ENCODE measurements at places on chromosomes 3 and 15.
A peak's percentile ranks its signal among the peaks of the same experiment; 100 is the strongest.

- no peak for DNase-seq
Observed at GRCh38 chr15:89196994-89197393, 24.4 kb downstream of the RLBP1 start.

DNA sequence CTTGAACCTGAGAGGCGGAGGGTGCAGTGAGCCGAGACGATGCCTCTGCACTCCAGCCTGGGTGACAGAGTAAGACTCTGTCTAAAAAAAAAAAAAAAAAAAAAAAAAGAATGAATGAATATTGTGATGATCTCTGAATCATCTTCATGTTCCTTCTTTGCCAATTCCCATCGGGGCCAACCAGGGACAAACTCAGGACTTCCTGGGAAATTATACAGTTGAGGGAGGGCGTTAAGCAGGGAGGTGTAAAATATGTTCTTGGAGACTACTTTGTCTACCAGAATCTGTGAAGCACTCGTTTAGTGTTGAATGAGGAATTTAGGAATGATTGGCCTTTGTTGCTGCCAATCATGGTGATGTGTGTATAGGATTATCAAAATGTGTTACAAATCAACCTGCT, 210.6 kb downstream of the PTPRG start:
- DNase-seq: no peak

DNA sequence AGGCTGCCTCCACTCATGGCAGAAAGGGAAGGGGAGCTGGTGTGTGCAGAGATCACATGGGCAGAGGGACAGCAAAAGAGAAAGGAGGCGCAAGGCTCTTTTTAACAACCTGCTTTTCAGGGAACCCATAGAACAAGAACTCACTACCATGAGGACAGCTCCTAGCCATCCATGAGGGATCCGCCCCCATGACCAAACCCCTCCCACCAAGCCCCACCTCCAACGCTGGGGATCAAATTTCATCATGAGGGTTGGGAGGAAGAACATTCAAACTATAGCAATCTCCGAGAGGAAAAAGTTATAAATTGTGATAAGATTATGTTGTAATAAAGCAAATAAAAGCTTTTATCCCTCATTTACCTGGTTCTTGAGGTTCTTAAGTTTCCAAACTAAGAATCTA, 84.7 kb upstream of the LMCD1 start:
- peak; percentile 43 for DNase-seq

- no peak for DNase-seq
Observed at GRCh38 chr3:12155828-12156227, 2.9 kb downstream of the TIMP4 start.

DNA sequence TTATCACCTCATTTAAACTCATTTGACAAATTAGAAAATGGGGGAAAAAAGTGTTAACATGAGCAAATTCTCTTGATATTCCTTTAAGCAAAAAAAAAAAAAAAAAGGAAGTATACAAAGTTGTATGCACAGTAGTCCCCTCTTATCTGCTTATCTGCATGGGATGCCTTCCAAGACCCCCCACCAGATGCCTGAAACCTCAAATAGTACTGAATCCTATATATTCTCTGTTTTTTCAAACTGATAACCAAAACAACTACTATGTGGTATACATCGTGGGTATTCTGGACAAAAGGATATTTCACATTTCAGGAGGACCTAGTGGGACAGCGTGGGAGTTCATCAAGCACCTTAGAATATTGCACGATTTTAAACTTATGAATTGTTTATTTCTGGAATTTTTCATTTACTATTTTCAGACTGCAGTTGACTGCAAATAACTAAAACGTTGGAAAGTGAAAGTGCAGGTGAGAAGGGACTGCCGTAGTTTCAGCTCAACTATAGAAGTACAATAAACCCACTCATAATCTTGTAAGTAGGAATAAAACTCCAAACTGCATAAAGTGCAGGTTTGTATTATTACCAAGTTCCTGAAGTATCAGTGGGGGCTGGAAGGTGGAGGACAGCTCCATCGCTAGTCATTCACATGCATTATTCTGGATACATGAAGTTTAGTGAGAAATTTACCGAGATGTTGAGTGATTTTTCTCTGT, 43.6 kb upstream of the PLCL2 start:
- no peak for DNase-seq

DNA sequence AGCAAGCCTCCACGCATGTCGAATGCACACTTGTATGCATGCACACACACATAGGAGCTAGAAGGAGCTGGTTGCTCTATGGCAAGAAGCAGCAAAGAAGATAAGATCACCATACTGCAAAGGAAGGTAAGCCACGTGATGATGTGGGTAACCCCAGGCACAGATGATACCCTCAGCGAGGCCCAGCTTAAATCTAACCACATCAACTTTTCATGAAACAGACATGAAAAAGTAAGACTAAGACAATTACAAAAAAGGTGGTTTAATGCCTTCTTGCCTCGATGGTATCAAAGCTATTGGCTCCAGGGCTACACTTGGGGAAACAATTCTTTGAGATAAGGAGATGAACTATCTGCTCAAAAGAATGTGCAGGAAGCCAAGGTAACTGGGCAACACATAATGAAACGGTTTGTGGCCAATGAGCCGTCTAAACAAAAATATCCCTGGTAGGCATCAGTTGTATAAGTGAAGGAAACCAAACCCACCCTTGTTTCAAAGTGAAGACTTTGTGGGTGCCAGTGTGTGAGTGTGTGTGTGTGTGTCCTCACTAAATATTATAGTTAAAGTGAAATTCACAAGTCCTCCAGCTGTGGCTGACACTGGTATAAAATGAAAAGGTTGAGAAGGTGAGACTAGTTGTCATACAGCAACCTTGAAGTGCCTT, 365.7 kb upstream of the ICE2 start:
- no peak for DNase-seq

DNA sequence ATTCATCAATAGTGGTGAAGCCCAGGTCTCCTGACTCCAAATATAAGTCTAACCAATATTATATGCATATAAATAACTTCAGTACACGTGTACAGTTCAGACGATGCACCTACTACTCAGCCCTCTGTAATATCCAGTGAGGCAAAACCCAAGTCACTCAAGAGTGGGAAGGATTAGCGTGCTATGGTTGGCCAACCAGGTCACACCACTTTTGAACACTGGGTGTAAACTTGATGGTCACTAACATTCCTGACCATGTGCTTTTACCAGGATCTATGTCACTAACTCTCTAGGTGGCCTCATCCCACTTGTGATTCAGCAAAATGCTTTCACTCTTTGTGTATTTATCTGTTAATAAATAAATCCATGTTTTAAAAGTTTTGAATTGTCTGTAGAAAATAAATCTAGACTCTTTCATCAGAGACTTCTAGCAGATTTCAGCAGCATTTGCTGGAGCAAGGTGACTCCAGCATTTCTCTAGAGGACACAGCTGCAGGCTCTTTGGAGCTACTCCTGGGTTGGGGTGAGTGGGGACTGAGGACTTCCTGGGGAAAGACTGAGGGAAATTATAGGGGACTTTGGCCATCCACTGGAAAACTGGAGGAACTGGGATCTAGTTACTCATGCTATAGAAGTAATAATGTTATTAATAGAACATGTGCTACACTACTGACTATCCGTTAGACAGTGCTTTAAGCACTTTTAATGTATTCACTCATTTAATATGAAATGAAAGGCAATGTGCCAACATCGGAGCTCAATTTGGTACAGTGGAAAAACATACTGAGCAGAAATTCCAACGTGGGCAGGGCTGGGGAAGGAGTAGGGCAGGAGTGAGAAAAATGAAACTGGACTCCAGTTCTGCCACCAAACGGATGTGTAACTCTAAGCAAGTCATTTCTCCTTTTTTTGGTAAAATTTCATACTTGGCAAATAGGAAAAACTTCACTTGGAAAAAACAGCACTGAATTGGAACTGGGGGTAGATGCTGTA, 97.9 kb downstream of the RORA start:
- no peak for DNase-seq

DNA sequence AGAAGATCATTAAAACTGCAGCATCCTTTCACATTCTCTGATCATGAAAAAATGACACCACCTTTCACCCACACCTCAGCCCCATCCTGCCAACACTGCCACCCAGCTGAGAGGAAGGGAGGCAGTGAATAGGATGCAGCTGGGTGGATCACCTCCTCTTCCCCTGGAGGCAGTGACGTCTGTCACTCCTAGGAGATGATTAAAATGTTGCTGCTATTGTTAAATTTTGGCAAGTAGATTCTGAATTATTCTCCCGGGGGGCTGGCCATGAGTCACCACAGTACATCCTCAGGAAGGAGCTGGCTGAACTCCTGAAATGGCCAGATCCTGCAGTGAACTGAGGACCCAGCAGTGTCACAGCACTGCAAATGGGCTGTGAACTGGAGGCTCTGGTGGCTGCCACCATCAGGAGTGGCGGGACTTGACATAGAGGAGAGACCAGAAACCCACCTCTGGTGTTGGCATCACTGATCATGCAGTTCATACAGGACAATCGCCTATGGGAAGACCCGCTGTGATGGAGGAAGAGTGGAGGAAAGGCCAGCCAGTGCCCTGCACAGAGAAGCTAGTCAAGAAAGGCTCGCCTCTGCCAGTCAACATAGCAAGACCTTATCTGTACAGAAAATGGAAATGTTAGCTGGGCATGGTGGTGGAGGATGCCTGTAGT, 199.1 kb downstream of the FAM43A start:
- no peak for DNase-seq

DNA sequence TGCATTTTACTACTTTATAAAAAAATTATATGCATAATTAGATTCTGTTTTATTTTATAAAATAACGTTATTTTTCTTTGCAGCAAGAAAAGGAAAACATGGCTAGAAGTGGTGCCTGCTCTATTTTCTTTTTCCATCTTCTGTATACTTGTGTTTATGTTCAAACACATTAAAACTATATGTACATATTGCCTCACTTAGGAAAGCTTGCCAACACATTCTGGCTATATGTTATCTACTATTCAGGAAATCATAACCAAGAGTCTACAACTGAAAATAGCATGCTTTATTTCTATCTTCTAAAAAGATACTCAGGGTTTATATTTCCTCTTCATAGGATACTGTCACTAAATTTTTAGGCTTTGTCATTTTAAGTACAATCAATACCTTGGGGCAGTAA, 90.2 kb upstream of the KCNMB2 start:
- DNase-seq: no peak

GRCh38 chr3:69240651-69241568, 118.5 kb upstream of the LMOD3 start:
- no peak for DNase-seq

GRCh38 chr3:85571835-85572234, 613.0 kb downstream of the CADM2 start:
- DNase-seq: no peak

- no peak for DNase-seq
Observed at GRCh38 chr3:197787412-197787811, 3.6 kb upstream of the LRCH3 start.

GRCh38 chr15:65906396-65906795, 37.1 kb downstream of the RAB11A start:
- DNase-seq: no peak

GRCh38 chr15:26561896-26562295, 211.0 kb downstream of the GABRB3 start:
- no peak for DNase-seq

GRCh38 chr3:42836150-42837123, 27.2 kb downstream of the ACKR2 start:
- peak; percentile 99 for DNase-seq

DNA sequence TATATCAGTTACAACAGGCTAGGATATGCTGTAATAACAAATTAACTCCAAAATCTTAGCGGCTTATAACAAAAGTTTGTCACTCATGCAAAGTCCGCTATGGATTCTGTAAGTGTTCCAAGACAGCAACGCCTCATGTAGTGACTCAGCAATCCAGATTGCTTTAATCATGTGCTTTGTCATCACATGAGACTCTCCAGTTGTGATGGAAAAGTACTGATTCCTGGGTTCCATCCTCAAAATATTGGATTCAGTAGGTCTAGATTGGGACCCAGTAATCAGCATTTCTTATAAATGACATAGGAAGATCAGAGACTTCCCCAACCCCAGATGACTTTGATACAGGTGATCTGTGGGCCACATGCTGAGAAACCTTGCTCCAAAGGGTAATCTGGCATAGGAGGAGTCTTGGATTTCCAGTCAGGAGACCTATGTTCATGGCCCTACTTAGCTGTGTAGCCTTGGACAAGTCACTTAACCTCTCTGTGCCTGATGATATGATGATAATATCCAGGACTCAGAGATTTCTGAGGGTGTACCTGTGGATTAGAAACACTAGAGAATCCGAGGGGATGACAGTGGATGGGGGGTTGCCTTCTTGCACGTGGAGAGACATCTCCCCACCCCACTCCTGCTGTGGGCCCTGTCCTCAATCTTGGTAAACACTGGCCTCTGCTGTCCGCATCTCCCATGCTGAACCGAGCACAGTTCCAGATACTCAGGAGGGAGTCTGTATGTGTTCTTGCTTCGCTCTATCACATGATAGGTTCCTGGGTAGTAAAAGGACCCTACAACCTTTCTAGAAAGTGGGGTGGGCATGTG, 65.5 kb downstream of the CORO2B start:
- no peak for DNase-seq

DNA sequence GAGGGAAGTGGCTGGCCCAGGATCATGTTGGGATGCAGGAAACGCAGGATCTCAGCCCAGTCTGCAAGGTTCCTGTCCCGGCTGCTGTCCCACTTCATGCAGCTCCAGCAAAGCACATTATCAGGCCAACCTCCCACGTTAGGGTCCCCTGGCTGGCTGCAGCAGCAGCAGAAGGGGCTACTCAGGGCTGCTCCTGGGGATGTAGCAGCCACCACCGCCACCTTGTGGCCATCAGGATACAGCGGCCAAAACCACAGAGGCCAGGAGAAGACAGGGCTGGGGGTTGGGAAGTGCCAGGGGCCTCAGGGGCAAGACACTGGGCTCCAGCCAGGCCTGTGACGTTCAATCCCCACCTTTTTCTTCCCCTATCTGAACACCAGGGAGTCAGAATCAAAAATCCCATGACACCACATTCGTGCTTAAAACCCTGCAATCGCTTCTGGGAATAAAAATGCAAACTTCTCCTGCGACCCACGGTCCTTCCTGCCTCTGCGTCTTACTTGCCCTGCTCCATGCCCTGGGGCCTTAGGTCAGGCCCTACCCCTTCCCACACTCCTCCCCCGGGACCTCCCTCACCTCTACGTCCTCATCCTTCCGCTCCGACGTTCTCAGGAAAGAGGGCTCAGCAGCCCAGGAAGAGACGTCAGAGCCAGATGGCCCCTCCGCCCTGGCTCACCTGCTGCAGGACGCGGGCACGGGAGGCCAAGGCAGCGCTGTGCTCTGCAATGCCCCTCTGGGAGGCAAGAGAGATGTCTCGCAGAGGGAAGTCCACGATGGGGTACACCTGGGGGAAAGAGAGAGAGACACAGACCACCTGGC, 21.5 kb downstream of the SSUH2 start:
- peak; percentile 50 for DNase-seq

Data from hematopoietic multipotent progenitor cell treated with erythropoietin and hydrocortisone succinate and interleukin-3 and kit ligand, for 8 days (in vitro differentiated cells).